ENCODE measurements at places on chromosomes 11 and 22.

DNA sequence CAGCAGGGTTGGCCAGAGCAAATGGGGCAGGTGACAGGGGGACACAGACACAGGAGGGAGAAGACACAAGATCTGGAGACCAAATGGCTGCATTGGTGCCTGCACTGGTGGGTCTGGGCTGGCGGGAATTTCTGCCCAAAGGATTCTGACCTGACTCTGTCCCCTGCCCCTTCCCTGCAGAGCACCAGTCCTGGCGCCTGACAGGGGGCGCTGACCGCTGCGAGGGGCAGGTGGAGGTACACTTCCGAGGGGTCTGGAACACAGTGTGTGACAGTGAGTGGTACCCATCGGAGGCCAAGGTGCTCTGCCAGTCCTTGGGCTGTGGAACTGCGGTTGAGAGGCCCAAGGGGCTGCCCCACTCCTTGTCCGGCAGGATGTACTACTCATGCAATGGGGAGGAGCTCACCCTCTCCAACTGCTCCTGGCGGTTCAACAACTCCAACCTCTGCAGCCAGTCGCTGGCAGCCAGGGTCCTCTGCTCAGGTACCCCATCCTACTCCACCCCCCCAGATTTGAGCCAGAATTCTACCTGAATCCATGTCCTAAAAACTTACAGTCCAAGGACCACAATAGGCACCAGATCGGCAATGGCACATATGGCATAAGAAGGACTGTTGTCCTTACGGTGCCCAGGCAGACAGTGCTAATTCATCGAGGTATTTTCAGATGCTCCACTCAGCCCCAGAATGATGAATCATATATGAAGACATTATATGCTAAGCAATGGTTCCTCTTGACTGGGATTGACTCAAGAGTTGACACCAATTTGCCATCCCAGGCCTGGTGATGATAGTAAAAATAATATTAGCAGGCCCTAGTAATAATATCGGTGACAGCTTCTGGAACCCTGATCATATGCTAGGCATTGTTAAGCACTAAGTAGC, 38.2 kb downstream of the CD6 start:
- DNase-seq: no peak

DNA sequence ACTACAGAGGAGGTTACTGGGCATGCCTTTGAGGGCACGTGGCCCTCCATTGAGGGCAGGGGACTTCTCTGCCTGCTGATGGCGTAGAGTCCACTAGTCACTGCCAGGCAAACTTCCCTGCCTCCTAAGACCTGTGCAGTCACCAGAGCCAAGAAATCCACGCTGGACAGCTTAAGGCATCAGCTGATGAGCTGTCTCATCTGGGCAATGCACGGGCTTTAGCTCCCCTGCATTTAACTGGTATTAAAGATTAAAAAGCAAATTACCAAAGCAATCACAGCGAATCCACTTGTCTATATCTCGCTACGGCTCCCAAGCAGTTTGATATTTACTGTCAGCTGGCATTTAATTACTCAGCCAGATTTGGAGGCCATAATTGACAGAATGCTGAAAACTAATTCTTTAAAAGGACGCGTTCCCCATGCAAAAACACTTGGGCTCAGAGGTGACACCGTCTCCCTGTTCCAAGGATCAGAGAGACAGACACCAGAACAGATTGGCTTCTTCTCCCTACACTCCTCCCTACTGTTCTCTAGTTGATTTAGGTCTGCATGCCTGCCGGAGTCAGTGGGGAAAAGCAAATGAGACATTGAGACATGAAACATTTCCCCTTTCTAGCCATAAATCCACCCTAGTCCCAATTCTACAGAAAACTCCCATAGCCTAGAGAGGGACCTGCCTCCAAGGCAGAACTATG, 68.5 kb downstream of the SPATA19 start:
- DNase-seq: no peak

DNA sequence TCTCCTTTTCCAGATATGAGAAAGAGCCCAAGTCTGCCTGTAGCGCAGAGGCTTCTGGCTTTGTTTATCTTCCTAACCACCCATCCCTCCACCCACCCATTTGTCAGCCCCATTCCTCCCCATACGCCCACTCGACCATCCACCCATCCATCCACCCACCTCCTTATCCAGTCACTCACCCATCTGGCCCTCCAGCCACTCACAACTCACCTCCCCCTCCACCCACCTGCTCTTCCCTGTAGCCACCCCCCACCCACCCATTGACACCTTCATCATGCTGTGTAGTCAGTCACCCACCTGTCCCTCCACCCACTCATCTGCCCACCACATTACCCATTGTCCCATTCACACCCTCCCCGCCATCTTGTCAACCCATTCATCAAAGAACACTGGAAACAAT, 5.5 kb downstream of the CST6 start:
- DNase-seq: no peak

DNA sequence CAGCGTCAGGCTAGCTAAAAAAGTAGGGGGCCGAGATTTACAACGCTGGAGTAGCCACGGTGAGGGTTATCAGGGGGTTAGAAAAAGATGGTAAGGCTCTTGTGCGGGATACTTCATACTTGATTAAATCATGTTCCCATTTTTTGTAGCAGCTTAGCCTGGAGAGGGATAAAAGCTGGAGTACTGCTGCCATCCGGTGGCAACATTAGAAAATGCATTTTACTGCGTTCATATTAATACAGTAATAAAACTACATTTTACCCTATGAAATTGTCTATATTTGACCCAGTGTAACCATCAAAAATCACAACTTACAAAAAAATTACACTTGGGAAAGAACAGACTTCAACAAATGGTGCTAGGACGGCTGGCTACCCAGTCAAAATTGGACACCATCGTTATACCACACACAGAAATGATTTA, 17.3 kb downstream of the RPUSD4 start:
- no peak for DNase-seq

GRCh38 chr11:83727251-83727650, 441.1 kb upstream of the CCDC90B start:
- DNase-seq: no peak

DNA sequence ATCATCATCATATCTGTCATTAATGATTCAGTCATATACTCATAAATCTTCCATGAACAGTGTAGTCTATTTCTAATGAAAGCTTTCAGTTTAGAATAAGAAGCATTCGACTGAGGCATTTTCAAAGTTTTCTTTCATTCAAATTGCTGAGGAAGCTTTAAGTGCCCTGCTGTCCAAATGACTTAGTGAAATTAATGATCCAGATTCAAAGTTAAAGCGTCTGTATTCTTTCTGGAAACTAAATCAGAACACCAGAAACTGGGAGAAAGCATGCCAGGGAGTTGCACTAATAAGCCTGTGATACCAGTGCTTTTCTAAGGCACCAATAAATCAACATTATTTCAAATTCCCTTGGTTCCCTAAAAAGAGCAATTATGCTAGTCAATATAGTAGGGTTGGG, 367.8 kb upstream of the ANO5 start:
- no peak for DNase-seq

DNA sequence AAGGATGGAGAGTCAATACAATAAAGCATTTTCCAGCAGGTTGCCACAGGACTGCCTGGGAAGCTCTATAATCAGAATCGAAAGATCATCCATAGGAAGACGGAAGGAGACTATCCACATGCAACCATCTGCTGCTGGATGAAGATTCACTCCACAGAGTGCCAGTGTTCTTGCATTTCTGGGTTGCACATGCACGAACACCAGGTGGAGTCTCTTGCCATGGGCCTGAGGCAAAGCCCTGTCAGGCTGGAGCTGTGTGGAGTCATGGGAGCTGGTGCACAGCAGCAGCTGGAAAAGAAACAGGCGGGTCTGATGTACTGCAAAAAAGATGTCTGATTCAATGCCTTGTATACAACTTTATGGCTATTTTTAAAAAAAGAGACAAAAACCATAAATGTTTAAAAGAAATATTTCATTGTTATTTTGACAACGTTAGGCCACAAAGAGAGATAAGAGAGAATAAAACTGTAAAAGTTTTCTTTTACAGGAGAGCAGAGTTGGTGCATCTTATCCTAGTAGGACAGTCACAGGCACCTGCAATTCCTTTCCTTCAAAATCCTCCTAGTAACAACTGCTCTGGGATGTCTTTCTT, 12.9 kb upstream of the FAT3 start:
- DNase-seq: no peak

Measured in activated naive CD4-positive, alpha-beta T cell (primary cell).